Muscle of leg (tissue), 16 donors: ENCODE measurements at places on chromosomes 3 and 15. TPM values are rescaled to one million over a fixed set of nuclear protein-coding genes. Genes with fewer than 3 reads are reported as not detected.

DNA sequence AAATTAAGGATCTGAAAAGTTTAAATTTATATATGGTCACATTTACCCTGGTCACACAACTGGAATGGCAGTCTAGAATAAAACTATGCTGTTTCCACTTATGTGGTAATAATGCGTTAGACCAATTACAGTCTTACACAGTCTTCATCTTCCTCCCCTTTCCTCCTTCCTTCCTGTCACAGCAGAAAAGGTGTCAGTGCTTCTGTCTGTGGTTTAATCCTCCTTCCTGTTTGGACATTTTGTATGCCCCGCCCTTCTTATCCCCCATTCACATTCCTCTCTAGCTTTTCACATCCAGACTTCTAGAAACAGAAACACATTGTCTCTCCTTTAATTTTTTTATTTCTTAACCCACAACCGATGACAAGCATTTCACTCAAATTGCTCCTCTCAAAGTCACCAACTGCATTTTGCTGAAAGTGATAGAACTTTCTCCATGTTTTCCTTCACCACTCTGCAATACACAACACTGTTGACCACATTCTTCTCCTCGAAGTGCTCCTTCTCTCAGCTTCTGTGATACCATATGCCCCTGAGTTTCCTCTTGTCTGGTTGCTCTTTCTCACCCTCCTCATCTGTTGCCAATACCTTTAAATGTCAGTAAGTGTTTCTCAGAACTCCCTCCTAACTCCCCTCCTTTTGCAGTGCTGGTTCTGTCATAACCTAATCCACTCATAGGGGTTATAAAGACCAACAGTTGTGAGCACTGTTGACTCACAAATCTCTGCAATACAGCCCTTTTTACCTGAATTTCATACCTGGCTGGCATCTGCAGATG, 271.6 kb downstream of the UBE2E2 start:
- H3K4me3 ChIP-seq: no peak overlapping the region
- H3K27me3 ChIP-seq: no peaks in the 10 kb centered on the region
- H3K27ac ChIP-seq: no peak overlapping the region

DNA sequence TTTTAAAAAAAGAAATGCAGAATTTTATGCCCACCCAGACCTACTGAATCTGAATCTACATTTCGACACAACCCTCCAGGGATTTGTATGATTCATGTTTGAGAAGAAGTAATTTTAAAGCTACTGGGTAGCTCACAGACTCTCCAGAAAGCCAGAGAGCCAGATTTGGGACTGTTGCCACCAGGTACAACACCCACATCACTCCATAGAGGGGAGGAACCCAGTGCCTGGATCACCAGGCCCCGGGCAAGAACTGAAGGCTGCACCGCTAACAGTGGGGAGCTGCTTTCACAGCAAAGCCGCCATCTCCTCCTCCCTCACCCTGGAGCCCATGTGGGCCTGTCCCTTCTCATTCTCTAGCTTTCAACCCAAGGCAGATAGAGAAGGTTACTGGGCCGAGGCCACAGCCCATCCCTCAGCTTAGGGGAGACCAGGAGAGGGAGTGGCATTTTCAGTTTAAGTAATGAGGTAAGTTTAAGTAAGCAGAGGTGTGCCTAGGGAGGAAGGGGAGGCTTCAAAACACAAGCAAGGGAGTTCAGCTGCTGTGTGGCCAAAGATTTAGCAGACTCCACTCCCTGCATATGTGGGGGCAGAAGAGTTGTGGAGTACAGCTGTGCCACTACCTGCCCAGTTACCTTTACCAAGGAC, 109.8 kb downstream of the IL12A start:
- DNase-seq: no peak
- H3K4me1 ChIP-seq: no peaks in the 10 kb centered on the region
- no peak overlapping the region for H3K4me3 ChIP-seq
- H3K27me3 ChIP-seq: no peaks in the 10 kb centered on the region
- H3K27ac ChIP-seq: no peak overlapping the region
- no peaks in the 10 kb centered on the region for H3K36me3 ChIP-seq

- H3K27me3 ChIP-seq: no peaks in the 10 kb centered on the region
- no peaks in the 10 kb centered on the region for H3K36me3 ChIP-seq
- H3K4me3 ChIP-seq: no peak overlapping the region
- no peak for DNase-seq
- H3K27ac ChIP-seq: no peak overlapping the region
- H3K4me1 ChIP-seq: no peaks in the 10 kb centered on the region
These were observed 207.4 kb downstream of the EPHA6 start for GRCh38 chr3:97021778-97022177.

DNA sequence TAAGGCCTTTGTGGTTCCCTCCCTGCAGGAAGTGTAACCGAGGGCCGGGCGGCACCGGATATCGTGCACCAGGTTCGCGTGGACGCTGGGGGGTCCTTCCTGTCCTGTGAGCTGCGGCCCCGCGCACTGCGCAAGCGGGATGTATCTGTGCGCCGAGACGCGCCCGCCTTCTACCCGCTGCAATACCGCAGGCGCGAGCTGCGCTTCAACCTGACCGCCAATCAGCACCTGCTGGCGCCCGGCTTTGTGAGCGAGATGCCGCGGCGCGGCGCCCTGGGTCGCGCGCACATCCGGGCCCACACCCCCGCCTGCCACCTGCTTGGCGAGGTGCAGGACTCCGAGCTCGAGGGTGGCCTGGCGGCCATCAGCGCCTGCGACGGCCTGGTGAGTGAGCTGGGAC, 35.9 kb downstream of the SAXO2 start:
- H3K36me3 ChIP-seq: no peaks in the 10 kb centered on the region
- H3K4me3 ChIP-seq: no peak overlapping the region
- DNase-seq: no peak
- peaks cover 9% of the 10 kb centered on the region for H3K27me3 ChIP-seq

DNA sequence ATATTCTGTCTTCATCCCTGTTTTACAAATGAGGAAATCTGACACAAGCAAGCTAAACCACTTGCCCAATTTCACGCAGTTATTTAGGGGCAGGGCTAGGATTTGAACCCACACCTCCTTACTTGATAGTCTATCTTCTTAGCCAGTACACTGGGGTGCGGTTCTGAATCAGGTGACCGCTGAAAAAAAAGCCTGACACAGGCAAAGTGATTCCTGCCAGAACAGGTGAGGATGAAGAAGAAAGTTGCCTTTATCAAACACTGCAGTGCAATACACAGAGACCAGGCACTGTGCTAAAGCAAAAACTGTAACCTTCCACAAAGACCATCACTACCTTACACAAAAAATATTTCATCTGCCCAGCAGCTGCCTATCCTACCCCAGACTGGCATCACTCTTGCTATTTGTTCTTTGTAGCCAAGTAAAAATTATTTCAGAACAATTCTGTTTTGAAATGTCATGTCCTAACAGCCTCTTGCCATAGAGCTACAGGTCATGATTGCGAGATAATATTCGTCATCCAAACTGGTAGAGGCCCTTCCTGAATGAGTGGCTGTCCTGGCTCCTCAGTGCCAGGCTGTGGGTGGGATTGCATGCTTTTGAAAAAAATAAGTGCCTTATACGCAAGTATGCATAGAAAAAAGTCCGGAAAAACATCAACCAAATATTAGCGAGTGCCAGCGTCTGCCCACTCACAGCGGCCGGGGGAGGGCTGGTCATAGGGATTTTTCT, 142.3 kb upstream of the TPM1 start:
- no peak for DNase-seq
- H3K4me3 ChIP-seq: no peak overlapping the region
- no peak overlapping the region for H3K27ac ChIP-seq
- peaks cover 2% of the 10 kb centered on the region for H3K27me3 ChIP-seq

GRCh38 chr3:74763830-74764229, 149.4 kb upstream of the CNTN3 start:
- H3K27me3 ChIP-seq: no peaks in the 10 kb centered on the region
- H3K4me1 ChIP-seq: no peaks in the 10 kb centered on the region
- no peak for DNase-seq

- no peaks in the 10 kb centered on the region for H3K4me1 ChIP-seq
- no peaks in the 10 kb centered on the region for H3K36me3 ChIP-seq
- DNase-seq: no peak
- H3K27me3 ChIP-seq: no peaks in the 10 kb centered on the region
- H3K27ac ChIP-seq: no peak overlapping the region
These were observed 390.3 kb upstream of the DPH6 start for GRCh38 chr15:35936284-35936683.

- H3K4me1 ChIP-seq: peaks cover 8% of the 10 kb centered on the region
- H3K27ac ChIP-seq: no peak overlapping the region
These were observed 2.9 kb downstream of the NCEH1 start for GRCh38 chr3:172707967-172708366.

DNA sequence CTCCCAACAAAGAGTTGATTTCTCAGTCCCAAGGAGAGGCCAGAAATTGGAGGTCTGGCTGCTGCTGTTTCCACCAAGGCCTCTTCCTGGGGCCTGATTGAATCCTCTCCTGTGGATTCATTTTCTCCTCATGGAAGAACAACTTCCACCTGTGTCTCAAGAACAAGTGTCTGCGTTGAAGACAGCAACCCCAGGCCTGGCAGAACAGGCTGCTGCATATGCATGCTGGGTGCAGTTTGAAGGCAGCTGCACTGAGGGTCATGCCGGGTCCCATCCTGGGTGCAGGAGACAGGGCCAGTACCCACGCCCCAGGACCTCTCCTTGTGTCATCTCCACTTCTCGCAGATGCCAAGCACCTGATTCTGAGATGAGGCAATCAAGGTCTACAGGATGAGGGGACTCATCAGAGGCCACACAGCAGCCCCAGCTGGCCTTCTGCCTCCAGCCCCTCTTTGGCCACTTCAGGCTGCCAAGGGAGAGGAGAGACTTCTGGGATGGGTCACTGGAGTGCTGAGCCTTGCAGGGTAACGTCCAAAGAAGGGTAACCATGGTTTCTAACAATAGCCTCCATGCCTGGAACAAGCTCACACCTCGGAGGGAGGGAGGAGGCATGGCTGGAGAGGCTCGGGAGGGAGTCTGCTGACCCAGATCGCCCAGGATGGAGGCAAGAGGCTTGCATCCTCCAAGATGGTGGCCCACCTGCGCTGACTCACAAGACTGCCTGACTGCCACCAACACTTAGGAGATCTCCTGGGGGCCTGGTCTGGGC, 30.0 kb downstream of the HCN4 start:
- no peak overlapping the region for H3K27ac ChIP-seq
- H3K27me3 ChIP-seq: peaks cover 2% of the 10 kb centered on the region
- H3K4me3 ChIP-seq: no peak overlapping the region
- no peaks in the 10 kb centered on the region for H3K4me1 ChIP-seq

DNA sequence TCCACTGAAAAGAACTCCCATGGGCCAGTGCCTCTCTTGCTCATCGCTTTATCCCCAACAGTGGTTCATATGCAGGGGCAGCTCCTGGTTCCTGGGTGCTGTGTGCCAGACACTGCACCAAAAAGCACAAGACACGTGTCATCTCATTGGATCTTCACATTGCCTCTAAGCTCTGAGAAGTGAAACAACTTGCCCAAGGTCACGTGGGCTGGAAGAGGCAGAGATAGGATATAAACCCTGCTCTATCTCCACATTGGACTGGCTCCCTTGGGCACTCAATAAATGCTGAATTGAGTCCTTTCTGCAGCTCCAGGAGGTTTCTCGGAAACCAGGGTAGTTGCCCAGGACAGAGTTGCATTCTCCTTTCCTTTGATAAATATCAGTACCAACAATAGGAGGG, 88.1 kb downstream of the SRGAP3 start:
- DNase-seq: no peak
- H3K27ac ChIP-seq: no peak overlapping the region
- no peak overlapping the region for H3K4me3 ChIP-seq
- peaks cover 11% of the 10 kb centered on the region for H3K4me1 ChIP-seq
- no peaks in the 10 kb centered on the region for H3K27me3 ChIP-seq
- H3K36me3 ChIP-seq: no peaks in the 10 kb centered on the region

DNA sequence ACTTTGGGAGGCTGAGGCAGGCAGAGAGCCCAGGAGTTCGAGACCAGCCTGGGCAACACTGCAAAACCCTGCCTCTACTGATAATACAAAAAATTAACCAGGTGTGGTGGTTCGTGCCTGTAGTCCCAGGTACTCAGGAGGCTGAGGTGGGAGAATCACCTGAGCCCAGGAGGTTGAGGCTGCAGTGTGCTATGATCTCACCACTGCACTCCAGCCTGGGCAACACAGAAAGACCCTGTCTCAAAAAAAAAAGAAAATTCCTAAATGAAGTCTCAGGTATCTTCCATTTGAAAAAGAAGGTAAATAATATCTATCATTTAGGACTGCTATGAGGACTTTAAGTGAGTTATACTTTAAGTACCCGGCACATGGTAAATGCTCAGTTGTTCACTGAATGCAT, 2.9 kb downstream of the SMARCC1 start:
- peaks cover 16% of the 10 kb centered on the region for H3K4me1 ChIP-seq
- no peak overlapping the region for H3K27ac ChIP-seq
- H3K36me3 ChIP-seq: no peaks in the 10 kb centered on the region
- no peak for DNase-seq

GRCh38 chr3:138089091-138089490, 26.3 kb downstream of the DZIP1L start:
- peaks cover 20% of the 10 kb centered on the region for H3K36me3 ChIP-seq
- no peak for DNase-seq
- H3K27ac ChIP-seq: no peak overlapping the region
- H3K27me3 ChIP-seq: no peaks in the 10 kb centered on the region
- no peak overlapping the region for H3K4me3 ChIP-seq

Gene SCG5
- total RNA-seq: 20.0 TPM

Gene TADA3
- total RNA-seq: 41.3 TPM

Gene PIF1
- 4.3 TPM for total RNA-seq
